Memory B cell (primary cell): ENCODE measurements at places on chromosomes 4 and X.

GRCh38 chr4:184803133-184803532 is 22.6 kb downstream of the ACSL1 start:
- DNase-seq = no peak

DNA sequence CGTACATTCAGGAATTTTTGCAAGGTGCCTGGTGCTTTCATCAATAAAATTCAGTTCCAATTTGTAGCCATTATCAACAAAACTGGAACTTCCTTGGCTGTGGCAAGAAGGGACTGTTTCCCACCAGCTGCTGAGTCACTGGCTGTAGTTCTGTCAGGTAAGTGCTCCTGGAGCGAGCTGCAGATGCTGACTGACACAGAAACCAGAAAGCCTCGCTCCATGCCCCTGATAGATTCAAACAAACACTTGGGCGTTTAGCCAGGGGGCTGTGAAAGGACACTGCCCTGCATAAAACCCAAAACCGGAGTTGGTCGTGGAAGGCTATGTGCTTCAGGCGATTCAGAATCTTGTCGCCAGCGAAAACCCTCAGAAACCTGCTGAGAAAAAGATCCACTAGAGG is 188.4 kb upstream of the FAM9B start:
- no peak for DNase-seq

GRCh38 chr4:185566425-185566824 is 31.1 kb upstream of the PDLIM3 start:
- DNase-seq = no peak

GRCh38 chr4:82421796-82422560 is 8.3 kb downstream of the HNRNPDL start:
- no peak for DNase-seq

GRCh38 chr4:109990261-109991257 is 77.9 kb downstream of the EGF start:
- DNase-seq = peak; percentile 19

- DNase-seq = no peak
Measured at GRCh38 chr4:128709268-128709667, 100.2 kb upstream of the JADE1 start.

- no peak for DNase-seq
Measured at GRCh38 chrX:129233786-129234185, 289.5 kb downstream of the SMARCA1 start.

DNA sequence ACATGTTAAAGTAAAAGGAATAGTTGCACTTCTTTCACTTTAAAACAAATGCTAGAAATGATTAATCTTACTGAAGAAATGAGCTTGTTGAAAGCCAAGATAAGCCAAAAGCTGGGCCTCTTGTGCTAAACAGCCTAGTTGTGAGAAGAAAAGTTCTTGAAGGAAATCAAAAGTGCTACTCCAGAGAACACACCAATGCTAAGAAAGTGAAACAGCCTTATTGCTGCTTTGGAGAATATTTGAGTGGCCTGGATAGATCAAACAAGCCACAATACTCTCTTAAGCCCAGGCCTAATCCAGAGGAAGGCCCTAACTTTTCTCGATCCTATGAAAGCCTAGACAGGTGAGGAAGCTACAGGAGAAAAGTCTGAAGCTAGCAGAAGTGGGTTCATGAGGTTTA is 967.9 kb upstream of the INTU start:
- no peak for DNase-seq

GRCh38 chr4:155514628-155515027 is 137.9 kb upstream of the MAP9 start:
- no peak for DNase-seq

GRCh38 chr4:99945718-99946355 is 581 bp downstream of the DNAJB14 start:
- no peak for DNase-seq

- DNase-seq = no peak
Measured at GRCh38 chr4:94933799-94934198, 176.0 kb downstream of the BMPR1B start.

GRCh38 chr4:13640149-13640940 is 12.8 kb upstream of the BOD1L1 start:
- DNase-seq = no peak

- DNase-seq = no peak
Measured at GRCh38 chrX:63718010-63718694, 66.9 kb downstream of the ARHGEF9 start.

DNA sequence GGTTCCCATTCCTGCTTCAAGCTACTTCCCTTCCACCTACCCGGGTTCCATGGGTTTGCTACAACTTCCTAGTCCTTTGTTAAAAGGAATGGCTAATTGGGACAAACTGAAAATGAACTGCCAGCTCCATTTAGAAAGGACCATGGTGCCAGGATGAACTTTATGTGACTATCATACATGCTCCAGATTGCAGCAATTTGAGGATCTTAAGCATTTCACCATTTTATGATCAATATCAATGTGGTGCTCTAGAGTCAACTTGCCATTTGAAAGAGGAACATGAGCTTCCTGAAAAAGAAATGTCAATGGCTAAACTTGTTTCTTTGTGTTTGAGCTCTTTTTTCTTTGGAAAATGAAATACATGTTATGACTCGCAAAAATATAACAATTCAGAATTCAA is 92.7 kb upstream of the IL15 start:
- DNase-seq = no peak

DNA sequence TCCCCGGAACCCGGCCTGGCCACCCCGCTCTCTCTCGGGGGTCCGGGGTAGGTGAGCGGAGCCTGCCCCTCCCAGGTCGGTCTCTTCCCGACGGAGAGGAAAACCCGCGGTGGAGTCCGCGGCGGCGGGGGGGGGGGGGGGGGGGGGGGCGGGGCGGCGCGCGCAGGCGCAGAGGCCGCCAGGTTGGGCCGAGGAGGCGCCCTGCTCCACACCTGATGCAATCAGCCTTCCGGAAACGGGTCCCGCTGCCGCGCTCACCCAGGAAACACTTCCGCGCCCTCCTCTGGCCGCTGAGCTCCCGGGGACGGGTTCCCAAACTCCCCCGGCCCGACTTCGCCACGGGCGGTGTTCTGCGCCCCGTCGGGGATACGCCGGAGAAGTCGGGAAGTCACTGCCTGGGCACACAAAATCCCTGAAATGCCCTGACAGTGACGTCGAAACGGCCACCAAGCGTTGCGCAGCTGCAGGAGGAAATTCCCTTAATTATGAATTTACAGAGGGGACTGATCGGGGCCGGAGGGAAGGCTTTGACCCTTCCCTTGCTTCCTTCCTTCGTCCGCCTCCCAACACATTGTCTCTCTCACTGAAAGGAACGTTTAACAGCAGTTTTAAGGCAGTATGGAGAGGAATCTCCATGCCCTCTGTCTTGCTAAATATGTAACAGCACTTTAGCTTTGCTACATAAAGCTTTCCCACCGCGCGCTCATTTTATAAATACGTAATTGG is 2.1 kb upstream of the APBB2 start:
- DNase-seq = no peak

DNA sequence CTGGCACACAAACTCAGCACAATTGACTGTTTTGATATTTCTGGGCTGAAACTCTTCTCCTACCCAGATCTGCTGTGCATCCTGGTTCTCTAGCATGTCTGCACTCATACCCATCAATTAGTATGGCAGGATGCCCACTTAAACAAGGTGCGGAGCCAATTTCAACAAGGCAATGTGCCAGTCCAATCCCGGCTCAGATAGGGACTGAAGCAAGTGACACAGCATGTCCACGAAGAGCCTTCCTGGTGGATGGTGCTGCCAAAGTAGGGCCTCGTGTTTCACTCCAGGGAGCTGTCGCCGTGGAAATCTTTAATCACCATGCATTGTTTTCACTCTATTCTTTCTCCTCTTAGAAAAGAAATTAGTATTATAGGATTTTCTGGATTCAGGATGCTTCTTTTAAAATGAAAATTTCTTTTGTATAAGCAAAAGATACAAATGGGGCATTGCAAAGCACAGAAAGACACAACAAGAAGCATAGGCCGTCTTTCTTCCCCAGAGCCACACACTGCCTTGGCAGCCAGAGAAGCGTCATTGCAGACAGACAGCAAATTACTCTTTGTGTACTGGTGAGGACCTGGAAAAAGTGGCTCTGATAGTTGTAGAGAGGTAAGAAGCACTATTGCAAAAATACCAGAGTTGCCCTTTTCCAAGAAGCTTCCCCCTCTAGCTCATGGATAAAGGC is 40.6 kb upstream of the LSM6 start:
- no peak for DNase-seq

GRCh38 chrX:120653000-120653399 is 23.1 kb upstream of the C1GALT1C1 start:
- no peak for DNase-seq

DNA sequence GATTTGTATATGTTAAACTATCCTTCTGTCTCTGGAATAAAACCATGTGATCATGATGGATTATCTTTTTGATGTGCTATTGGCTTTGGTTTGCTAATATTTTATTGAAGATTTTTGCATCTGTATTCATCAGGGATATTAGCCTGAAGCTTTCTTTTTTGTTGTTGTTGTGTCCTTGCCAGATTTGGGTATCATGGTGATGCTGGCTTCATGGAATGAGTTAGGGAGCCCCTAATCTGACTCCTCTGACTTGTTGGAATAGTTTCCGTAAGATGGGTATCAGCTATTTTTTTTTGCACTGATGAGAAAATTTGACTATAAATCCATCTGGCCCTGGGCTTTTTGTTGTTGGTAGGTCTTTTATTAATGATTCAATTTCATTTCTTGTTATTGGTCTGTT is 45.7 kb downstream of the ATP10D start:
- DNase-seq = no peak

- DNase-seq = no peak
Measured at GRCh38 chr4:61203436-61203790, 3.3 kb downstream of the ADGRL3 start.

DNA sequence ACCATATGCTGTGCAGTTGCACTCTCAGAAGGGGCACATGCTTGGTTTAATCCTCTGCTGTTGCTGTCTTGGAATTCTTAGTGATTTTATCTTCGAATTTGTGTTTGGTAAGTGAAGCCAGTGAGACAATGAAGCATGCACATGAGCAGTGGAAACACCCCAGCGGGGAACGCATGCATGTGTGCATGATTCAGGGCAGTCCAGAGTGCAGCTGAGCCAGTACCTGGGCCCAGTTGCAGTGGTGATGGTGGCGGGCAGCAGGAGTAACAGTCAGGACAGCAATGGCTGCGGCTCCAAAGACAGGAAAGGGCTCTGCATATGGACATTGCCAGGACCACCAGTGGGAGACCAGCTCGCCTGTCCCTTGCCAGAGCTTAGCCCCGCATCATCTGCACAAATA is 14.3 kb upstream of the TMEM165 start:
- no peak for DNase-seq

- no peak for DNase-seq
Measured at GRCh38 chr4:86957215-86957614, 22.4 kb downstream of the AFF1 start.

GRCh38 chr4:184856277-184856609 is 30.5 kb upstream of the ACSL1 start:
- no peak for DNase-seq

GRCh38 chr4:164948975-164949374 is 28.5 kb downstream of the TRIM61 start:
- DNase-seq = no peak

GRCh38 chr4:171891038-171891437 is 77.8 kb downstream of the GALNTL6 start:
- DNase-seq = no peak

GRCh38 chr4:46986922-46987638 is 6.3 kb downstream of the GABRA4 start:
- no peak for DNase-seq

GRCh38 chrX:14930663-14931062 is 57.4 kb downstream of the MOSPD2 start:
- no peak for DNase-seq

DNA sequence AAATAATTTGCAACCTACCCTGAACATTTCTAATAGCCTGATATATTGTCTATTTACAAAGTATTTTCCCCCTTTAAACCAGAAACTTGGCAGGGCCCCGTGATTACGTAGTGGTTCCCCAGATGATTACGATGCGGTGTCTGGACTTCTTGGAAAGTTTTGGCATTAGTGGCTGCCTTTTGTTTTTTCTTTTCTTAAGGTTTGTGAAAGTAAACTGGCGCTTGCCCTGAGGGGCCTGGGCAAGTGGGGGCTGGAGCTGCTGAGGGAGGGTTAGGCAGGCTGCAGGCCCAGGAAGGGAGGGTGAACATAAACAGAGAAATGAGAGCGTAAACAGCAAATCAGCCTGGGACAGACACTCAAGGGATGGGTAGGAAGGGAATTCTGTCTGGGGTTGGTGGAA is 123.6 kb upstream of the MSX1 start:
- no peak for DNase-seq

DNA sequence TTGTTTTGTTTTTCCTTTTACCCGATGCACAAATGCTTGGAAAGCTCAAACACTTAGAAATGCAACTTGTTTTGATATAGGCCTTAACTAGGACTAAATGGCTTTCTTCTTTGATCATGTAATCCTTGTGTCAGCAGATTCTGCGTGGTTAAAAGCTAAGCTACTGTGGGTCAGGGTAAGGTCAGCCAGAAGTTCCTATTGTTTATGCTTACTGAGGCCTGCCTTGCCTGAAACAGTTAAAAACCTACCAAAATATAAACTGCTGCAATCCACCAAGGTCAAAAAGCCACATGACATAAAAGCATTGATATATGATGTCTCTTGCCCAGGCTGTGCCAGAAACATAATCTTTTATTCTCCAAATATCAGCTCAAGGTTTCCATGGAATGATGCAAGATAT is 223.4 kb downstream of the FAM47B start:
- DNase-seq = no peak

DNA sequence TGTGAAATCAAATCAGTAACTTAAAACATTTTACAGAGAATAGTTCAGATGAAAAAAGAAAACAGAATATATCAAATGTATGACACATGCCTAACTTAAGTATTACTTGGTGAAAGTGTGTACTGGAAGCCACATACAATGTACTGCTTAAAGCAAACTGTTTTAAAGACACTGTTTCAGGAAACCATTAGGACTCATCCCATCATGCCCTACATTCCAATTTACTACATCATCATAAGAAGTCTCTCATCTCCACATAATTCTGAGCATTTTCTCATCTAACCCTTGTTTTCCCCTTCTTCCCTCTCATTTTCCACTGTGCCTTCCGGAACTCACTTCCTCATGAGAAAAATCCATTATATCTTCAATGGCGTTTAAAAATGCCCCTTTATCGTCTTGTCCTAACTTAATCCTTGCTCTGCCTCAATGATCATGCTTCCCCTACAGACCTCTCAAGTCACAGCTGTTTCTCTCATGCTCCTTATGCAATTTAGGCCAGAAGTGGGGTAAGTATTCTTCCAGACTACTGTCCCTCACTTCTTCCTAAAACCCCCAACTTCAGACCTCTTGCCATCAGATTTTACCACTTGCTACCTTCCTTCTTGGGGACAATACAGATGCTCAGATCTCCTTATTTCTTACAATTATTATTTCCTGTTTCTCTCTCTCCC is 26.8 kb upstream of the FGF5 start:
- no peak for DNase-seq
